A549 treated with RU486 at 1 μM for 4 hours (cell line): ENCODE measurements at places on chromosomes 3 and 15. TPM values are rescaled to one million over a fixed set of nuclear protein-coding genes. Genes with fewer than 3 reads are reported as not detected.

NAA80 gene
- 3.4 to 6.7 TPM (median 5.9 TPM) in 5 replicates for total RNA-seq

BCHE gene
- 0.57 to 1.3 TPM (median 1.2 TPM) in 5 replicates for total RNA-seq

SHQ1 gene
- 17.7 to 19.6 TPM (median 18.7 TPM) in 5 replicates for total RNA-seq

HTR3E gene
- total RNA-seq: not detected in 5 replicates

NECTIN3 gene
- 12.7 to 28.2 TPM (median 26.6 TPM) in 5 replicates for total RNA-seq

CILP gene
- total RNA-seq: 0.04 to 0.09 TPM (median 0.05 TPM) in 5 replicates

ZNF80 gene
- total RNA-seq: not detected in 5 replicates

GADL1 gene
- not detected in 5 replicates for total RNA-seq

FBXL22 gene
- total RNA-seq: 0.14 to 0.31 TPM (median 0.19 TPM) in 5 replicates

SLC27A2 gene
- 28.1 to 33.7 TPM (median 29.4 TPM) in 5 replicates for total RNA-seq

MAPKBP1 gene
- total RNA-seq: 3.1 to 5.3 TPM (median 3.8 TPM) in 5 replicates

HLTF gene
- total RNA-seq: 7.0 to 21.3 TPM (median 18.0 TPM) in 5 replicates

MUC20 gene
- total RNA-seq: 0.51 to 1.1 TPM (median 0.80 TPM) in 5 replicates

RPS17 gene
- 3,969 to 4,458 TPM (median 4,149 TPM) in 5 replicates for total RNA-seq

CRBN gene
- total RNA-seq: 25.9 to 30.4 TPM (median 26.9 TPM) in 5 replicates

SMCO1 gene
- not detected in 5 replicates for total RNA-seq

C3orf70 gene
- total RNA-seq: 0.02 TPM in 1 of 5 replicates, not detected in the others

RLBP1 gene
- total RNA-seq: not detected in 5 replicates

CHRFAM7A gene
- 5.2 to 7.5 TPM (median 6.2 TPM) in 5 replicates for total RNA-seq

OSTN gene
- total RNA-seq: not detected in 5 replicates

SAMMSON gene
- total RNA-seq: not detected in 5 replicates

SPTBN5 gene
- total RNA-seq: 0.08 to 0.32 TPM (median 0.22 TPM) in 5 replicates

CHRNA5 gene
- total RNA-seq: 20.4 to 39.2 TPM (median 36.2 TPM) in 5 replicates

CHCHD4 gene
- total RNA-seq: 33.7 to 41.1 TPM (median 39.4 TPM) in 5 replicates

EHHADH gene
- 1.9 to 3.5 TPM (median 2.7 TPM) in 5 replicates for total RNA-seq
